ENCODE measurements at places on chromosomes 2 and 18.

GRCh38 chr2:238851761-238852160, 3.9 kb downstream of the TWIST2 start:
- no peak for DNase-seq

DNA sequence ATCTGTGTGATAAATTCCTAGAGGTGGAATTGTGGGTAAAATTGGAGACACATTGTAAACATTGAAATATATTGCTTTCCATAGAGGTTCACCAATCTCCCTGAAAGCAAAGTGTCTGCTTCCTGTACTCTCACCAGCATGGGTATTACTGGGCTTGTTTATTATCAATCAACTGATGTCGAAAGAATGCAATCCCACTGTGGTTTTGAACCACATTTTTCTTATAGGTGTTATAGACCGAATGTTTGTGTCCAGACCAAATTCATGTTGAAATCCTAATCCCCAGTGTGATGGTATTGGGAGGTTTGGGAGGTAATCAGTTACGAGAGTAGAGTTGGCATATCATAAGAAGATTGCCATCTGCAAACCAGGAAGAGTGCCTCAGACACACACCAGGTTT, 1212.4 kb downstream of the LRP1B start:
- DNase-seq = no peak

DNA sequence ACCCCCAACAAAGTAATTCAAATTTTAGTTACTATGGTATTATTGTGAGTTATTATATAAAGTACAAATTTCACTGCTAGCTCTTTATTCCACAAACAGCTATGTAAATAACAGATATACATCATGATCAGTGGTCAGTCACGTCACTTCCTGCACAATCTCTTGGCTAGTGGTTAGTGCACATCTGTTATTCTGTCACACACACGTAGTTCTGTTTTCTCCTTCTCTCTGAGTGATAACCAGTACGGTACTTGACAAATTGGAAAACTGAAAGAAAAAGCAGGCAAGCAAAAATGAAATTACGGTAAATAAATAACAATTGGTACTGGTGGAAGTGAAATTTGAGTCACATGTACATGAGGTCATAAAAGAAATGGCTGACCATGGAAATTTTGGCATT, 728.7 kb downstream of the CCDC85A start:
- no peak for DNase-seq

- no peak for DNase-seq
Measured at GRCh38 chr2:20190876-20191713, 33.8 kb downstream of the SDC1 start.

DNA sequence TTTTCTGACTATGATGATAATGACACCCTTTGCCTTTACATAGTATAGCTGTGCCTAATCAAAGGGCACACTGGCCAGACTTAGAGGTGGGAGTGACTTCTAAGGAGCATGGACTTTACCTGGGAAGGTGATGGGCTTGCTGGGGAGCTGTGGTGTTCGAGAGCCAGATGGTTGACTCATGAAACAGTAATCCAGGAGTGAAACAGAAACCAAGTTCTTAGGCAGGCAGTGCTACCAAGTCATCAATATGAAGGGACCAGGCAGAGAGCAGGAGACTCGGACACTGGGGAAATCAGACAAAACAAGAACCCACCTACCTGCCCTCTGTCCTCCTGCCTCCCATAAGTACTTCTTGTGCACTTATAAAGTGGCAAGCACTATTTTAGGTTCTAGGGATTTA, 430.4 kb downstream of the DLGAP1 start:
- no peak for DNase-seq

DNA sequence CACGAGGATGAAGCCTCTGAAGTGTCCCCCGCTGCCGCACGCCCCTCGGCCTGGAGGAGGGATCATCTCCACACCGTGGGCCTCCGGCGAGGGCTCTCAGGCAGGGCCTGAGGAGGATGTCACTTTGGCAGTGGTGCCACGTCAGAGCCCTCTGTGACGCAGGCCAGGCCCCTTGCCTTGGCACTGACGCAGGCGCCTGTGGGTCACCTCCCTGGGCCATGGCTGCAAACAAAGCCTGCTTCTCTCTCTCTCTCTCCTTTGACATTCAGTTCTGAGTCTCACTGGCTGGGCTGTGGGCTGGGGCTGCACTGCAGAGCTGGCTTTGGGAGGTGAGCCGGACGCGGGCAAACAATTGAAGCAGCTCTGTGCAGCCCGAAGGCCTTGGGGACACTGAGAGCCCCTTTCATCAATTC, 273.7 kb downstream of the TWIST2 start:
- no peak for DNase-seq

- DNase-seq = no peak
Measured at GRCh38 chr2:59816075-59816474, 737.4 kb downstream of the BCL11A start.

DNA sequence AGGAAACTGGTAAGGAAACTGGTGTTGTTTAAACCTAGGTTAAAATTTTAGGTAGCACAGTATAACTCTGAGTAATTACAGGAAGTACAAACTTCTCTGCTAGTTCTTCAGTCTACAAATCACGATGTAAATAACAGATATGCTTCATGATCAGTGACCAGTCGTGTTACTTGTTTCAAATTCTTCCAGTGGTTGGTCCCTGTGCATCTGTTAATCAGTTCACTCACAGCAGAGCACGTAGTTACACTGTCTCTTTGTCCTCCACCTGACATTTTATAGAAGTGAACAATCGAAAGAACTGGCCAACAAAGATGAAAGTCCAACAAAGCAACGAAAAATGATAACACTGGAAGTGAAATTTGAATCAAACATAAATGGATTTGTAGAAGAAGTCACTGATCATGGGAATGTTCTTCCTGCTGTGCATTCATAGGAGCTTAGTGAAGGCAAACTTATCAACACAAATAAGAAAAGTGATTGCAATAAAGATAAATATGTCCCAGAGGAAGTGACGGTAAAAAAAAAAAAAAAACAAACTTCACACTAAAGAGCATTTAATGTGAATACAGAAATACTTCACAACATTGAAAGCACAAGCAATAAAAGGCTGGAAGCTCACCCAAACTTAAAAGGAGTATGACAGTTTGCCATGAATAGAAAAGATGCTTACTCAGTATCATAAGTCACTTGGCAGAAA, 7.0 kb downstream of the EIF2AK2 start:
- DNase-seq = no peak

GRCh38 chr2:68905116-68905515, 33.9 kb upstream of the BMP10 start:
- DNase-seq = no peak

DNA sequence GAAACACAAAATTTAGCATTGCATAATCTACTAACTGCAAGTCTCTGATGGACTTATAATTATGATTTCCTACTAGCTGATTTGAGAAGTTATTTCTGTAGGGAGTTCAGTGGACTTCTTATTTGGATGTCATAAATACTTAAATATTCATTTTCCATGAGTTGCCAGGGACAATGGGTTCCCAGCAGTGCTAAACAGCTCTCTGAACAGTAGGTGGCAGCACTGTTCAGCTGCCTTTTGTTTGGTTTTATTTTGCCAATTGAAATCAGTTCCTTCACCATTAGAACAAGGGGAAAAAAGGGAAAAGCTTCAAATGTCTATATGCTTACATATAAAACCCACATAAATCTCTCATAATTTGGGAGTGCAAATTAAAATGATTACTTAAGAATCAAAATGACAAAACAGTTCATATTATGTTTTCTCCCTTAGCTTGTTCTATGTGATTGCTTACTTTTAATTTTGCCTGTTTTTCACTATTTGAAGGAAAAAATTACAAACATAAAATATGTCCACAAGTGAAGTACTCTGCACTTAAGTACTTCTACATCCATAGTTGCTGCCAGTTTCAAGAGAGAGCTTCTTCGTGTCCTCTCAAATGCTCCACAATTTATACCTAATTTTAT, 898.9 kb downstream of the CPS1 start:
- peak; percentile 2 for DNase-seq

GRCh38 chr2:115374981-115375380, 932.5 kb downstream of the DPP10 start:
- DNase-seq = no peak

DNA sequence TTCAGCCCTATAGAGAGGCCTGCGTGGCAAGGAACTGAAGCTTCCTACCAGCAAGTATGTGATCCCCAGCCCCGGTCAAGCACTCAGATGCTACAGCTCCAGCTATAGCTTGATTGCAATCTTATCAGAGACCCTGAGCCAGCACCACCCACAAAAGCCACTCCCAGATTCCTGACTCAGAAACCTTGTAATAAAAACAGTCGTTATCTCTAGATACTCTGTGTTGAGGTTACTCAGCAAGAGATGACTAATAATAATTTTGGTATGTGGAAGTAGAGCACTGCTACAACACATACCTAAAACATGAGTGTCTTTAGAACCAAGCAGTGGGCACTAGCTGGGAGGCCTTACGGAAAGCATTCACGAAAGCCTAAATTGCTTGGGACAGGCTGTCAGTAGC, 216.9 kb downstream of the UXS1 start:
- DNase-seq = no peak

- DNase-seq = no peak
Measured at GRCh38 chr2:209445485-209445884, 21.6 kb downstream of the MAP2 start.

DNA sequence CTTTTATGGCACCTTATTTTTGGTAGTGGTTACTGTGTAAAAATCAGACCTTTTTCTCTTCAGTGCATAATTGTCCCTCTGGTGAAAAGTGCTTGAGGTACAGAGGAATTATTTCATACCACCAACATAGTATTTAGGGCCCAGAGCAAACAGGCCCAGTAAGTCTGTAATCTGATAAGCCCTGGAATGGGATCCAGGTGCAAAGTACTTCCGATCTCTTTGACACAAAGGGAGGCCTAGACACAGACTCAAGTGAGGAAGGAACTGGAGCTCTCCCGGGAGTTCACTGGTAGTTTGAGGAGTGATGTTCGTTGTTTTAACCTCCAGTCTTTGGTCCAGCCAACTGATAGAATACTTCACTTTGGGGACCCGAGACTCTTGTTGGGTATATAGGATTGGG, 57.4 kb downstream of the RAB31 start:
- no peak for DNase-seq

GRCh38 chr2:222000326-222000725, 298.5 kb downstream of the PAX3 start:
- no peak for DNase-seq

DNA sequence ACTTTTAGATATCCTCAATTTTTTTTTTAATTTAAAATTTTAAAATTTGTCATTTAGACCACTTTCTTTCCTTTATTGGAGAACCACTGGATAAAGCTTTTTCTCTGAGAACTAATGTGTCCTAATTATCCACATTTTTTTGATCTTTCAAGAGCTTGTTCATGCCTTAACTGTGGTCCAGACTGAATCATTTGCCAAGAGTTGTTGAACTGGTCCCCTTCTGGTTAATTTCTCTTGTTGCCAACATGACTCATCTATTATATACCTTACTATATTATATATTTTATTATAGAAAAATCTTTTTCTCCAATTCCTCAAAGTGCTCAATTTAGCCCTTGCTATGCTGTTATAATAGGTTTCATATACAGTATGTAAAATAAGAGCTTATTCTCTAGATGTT, 53.1 kb upstream of the TMEM87B start:
- DNase-seq = no peak

GRCh38 chr2:237590272-237591140, at the start of gene RAB17:
Gene RAB17, minus strand, starts transcription at chr2:237590734. Its CDS starts 4,580 bp downstream, at chr2:237586154.
- DNase-seq = no peak

DNA sequence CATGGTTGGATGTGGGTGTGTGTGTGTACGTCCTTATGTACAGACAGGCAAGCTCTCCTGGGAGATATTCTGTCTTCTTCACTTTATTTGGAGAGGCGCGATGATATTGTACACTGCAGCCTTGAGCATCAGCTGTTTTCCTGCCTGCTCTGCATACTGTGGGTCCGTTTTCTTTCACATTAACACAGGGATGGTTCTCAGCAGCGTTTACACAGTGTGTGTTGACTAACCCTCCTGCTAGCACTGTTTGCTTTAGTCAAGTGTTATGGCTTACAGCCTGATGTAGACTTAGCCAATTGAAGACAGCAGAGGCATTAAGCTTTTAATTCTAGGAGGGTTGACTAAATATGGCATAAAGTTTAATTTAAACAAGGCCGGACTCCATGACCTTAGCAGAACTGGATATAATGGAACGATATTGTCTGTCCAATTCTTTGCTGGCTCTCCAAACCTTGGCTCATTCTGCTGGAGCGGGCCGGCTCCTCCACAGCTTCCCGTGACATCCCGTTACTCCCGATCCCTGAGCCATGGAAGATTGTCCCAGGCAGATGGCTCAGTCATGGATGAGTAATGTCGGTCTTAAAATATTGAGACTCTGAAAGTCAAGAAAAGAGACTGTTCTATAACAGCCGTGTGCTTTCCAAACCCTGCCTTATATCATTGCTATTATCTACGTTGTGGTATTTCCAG, 134.7 kb downstream of the TPGS2 start:
- DNase-seq = no peak

- no peak for DNase-seq
Measured at GRCh38 chr2:12555012-12555645, 161.6 kb upstream of the TRIB2 start.

DNA sequence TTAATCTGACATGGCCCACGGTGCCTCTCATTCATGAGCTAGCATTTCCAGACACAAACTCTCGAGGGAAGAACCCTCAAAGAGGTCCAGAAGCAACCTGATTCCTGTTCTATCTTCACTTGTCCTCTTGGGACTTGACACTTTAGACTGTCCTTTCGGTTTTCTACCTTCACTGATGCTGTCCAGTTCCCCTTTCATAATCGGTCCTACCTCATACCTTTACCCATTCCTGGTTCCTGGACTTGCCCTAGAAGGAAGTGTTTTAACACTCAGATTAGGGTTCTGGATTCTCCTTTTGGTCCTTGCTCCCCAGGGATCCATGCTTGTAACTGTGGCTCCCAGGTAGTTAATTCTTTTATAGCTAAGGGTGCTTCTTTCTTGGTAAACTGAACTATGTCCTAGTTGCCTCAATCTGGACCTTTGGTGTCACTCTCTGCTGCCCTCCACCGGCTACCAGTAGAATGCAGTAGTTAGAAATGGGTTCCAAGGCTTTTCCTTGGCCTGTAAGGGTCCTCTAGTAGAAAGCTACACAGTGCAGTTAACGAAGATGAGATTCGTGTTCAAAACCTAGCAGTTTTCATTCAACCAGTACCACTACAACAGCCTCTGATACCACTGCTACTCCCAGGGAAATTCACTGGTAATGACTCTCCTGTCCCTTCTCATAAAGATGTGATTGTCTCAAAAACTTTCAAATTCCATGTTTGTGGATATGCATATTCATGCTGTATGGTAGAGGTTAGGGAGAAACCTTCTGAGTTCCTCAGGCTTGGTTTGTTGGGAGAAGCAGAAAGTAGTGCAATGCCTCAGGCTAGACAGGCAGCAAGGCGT, 178.1 kb upstream of the CYP26B1 start:
- DNase-seq = peak; percentile 2

DNA sequence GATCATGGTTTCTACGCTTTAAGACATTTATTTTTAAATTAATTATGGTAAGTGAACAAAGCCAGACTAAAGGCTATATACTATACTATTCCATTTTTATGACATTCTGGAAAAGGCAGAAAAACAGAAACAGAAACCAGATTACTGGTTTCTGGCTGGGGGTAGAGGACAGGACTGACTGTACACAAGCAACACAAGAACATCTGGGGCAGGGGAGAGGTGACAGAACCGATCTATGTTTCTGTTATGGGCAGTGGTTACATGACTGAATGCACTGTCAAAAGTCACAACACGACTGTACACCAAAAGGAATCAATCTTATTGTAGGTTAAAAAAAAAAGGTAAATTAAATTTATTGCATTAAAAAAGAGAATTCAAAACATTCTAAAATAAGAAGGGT, 64.7 kb downstream of the PTPN2 start:
- peak; percentile 21 for DNase-seq

GRCh38 chr18:26482569-26482968, 65.8 kb downstream of the KCTD1 start:
- no peak for DNase-seq
